ENCODE measurements at places on chromosomes 13 and 19. TPM values are rescaled to one million over a fixed set of nuclear protein-coding genes. Genes with fewer than 3 reads are reported as not detected.

Gene NBEA
- 0.57 TPM for total RNA-seq

Gene NLRP9
- total RNA-seq, result not detected

Gene CGB8
- total RNA-seq, result not detected

Gene LYPD5
- 0.70 TPM for total RNA-seq

Gene MATK
- total RNA-seq, result 44.0 TPM

Gene CCDC169
- total RNA-seq, result not detected

Gene UBXN6
- 36.6 TPM for total RNA-seq

Gene KLK15
- total RNA-seq, result not detected

Gene CATSPERD
- total RNA-seq, result not detected

Gene CERS4
- total RNA-seq, result 28.1 TPM

Gene ZIM2
- not detected for total RNA-seq

Gene BRME1
- total RNA-seq, result 5.0 TPM

Gene HAUS5
- total RNA-seq, result 53.3 TPM

Gene HSD17B14
- total RNA-seq, result 1.1 TPM

Gene NUP62
- 116 TPM for total RNA-seq

Gene SSC5D
- 0.55 TPM for total RNA-seq

Gene CGB1
- not detected for total RNA-seq

Gene PABPC3
- 0.63 TPM for total RNA-seq

Gene SGTA
- 51.0 TPM for total RNA-seq

Gene R3HDM4
- total RNA-seq, result 76.7 TPM

Gene BRCA2
- total RNA-seq, result 28.4 TPM

Gene PTGIR
- 10.4 TPM for total RNA-seq

Gene CCDC194
- total RNA-seq, result 4.7 TPM

Gene TNFSF9
- 1.5 TPM for total RNA-seq

Gene CEACAM7
- total RNA-seq, result not detected

Gene PLA2G4C
- 1.8 TPM for total RNA-seq

Gene CELF5
- total RNA-seq, result 0.61 TPM

Gene UHRF1
- 173 TPM for total RNA-seq

Gene PGLYRP2
- not detected for total RNA-seq

Gene ZSWIM4
- 8.4 TPM for total RNA-seq

Gene EFNA2
- total RNA-seq, result not detected

Gene IGFL2
- not detected for total RNA-seq

Gene TNFRSF19
- total RNA-seq, result 0.11 TPM

Gene ZNF428
- total RNA-seq, result 29.9 TPM
